ENCODE measurements at places on chromosomes 2 and 18.

GRCh38 chr2:109455731-109456691, 157.8 kb downstream of the SEPTIN10 start:
- no peak for DNase-seq

- DNase-seq = no peak
These were observed 106.1 kb downstream of the COLEC12 start for GRCh38 chr18:394262-394986.

DNA sequence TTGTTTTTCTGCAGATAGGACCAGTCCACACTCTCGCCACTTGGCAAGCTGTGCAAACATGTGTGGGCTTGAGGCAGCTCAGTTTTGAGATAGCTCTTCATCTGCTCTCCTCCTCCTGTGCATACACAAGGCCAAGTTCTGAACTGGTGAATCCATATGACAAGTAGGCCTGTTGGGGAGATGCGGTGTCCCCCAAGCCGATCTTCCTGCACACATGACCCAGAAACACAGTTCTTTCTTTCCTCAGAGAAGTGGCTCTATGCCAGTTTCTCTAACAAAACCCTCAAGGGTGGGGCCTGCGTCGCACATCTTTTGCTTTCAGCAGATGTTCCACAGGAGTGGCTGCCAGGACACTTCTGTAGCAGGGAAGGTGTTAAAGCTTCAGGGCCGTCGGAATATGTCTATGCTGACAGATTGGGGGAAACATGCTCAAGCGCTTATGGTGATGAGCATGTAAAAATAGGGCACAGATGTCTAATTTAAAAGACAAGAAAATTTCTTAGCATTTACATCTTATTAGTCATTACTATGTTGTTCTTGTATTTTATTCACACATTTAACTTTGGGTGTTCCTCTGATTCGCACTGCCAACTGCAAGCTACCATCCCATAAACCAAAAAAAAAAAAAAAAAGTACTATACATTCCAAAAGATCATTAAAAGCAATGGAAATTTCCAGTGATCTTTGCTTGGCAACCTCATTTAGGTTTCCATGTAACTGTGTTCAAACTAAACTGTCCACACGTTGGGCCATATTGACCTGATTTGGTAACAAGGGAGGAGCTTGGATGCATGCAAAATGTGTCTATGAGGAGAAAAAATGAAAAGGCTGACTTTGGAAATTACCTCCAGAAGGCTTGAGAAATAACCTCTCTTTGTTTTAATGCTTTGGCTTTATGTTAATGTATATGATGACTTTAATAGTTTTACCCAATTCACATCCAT, 1055.5 kb upstream of the KLHL29 start:
- no peak for DNase-seq

- no peak for DNase-seq
These were observed 11.0 kb upstream of the ANKRD29 start for GRCh38 chr18:23673725-23674124.

DNA sequence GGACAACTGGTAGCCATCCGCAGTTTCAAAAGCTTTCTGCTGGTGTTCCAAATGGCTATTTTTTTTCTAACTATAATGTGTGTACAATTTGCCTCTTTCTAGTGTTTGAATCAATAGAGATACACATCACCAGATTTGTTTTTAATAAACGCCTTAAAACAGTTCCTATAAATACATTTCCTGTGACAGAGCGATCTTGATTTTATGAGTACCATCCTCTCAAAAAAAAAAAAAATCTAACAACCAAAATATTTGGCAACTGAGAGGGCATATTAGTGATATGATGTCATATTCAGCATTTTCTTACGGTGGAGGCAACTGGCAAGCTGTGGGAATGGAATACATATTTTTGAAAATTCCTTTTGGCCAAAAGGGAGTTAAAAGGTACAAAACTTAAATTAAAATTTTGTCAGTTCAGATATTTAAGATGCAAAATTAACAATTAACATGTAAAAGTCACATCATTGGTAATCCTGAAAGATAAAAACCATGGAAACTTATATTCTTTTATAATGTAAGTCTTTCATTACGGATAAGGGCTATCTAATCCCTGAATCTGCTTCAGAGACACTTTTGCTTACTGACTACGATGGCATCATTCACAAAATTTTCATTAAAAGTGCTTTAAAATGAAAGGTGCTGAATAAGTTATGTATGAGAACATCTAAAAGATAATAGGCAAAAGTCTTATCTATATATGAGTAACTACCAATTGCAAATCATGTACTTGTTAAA, 268.4 kb downstream of the TCF4 start:
- no peak for DNase-seq

GRCh38 chr2:164044622-164045021, 308.8 kb upstream of the FIGN start:
- no peak for DNase-seq

DNA sequence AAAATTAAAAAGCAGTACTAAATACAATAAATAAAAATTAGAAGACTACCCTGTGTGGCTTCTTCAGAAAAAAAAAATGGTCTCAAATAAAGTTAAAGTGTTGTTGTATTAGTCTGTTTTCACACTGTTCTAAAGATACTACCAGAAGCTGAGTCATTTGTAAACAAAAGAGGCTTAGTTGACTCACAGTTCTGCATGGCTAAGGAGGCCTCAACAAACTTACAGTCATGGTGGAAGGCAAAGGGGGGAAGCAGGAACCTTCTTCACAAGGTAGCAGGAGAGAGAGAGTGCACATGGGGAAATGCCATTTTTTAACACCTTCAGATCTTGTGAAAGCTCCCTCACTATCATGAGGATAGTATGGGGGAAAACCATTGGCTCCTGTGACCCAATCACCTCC, 612.8 kb downstream of the RNF144A start:
- no peak for DNase-seq

DNA sequence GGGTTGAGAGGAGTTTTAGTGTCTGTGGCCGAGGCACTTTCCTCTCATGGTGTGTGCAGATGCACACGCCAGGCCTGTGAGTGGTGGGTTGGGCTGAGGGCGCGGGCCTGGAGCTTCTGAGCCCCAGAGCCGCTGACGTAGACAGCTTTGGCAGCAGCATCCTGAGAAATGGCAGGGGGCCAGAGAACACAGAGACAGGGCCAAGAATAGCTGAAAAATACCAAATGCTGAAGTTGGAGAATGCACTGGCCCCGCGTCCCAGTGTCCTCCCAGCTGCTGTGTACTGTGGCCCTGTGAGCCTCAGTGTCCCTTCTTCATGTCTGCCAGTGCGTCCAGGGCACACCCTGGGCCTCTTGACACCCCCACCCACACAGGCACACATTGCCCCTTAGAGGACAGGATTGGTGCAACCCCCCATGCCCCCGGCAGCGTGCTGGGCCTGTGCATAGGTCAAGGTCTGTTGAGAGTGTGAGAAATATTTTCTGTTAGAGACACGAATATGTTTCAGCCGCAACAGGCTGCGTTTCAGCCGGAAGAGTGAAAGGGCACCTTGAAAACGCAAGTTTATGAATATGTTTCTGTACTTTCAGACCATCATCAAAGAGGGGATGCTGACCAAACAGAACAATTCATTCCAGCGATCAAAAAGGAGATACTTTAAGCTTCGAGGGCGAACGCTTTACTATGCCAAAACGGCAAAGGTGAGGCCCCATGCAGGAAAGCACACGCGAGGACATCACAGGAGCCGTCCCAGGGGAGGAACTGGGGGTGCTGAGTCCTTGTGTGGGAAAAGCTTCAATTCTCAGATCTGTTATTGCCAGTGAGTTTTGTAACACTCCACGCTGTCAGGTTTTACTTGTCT, 33.6 kb downstream of the DGKD start:
- DNase-seq = no peak

GRCh38 chr2:160289831-160290230, 89.8 kb upstream of the ITGB6 start:
- no peak for DNase-seq

Data from activated CD4-positive, CD25-positive, alpha-beta regulatory T cell treated with anti-CD3 and anti-CD28 coated beads, Interleukin-2, amount 50 U/mL, for 72 hours (primary cell).